ENCODE measurements at places on chromosomes 12 and 14.
A peak's percentile ranks its signal among the peaks of the same experiment; 100 is the strongest.

- no peak for DNase-seq
These were observed 4.4 kb downstream of the TMEM179 start for GRCh38 chr14:104600141-104600643.

DNA sequence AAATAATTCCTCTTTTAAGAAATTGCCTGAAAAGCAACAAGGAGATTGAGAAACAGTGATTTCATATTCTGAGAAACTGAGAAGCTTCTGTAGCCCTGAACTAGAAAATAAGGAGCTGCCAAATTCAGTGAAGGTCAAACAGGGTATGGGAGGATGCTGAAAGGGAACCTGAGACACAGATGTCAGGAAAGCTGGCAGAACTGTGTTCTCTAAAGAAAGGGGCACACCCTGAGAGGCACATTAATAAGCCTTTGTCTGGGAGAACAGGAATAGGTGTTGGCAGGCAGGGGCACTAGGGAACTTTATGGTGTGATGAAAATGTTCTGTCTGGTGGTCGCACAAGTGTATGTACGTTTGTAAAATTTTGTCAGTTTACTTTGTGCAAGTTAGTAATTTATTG lies 29.6 kb downstream of the VRK1 start:
- DNase-seq, result no peak

DNA sequence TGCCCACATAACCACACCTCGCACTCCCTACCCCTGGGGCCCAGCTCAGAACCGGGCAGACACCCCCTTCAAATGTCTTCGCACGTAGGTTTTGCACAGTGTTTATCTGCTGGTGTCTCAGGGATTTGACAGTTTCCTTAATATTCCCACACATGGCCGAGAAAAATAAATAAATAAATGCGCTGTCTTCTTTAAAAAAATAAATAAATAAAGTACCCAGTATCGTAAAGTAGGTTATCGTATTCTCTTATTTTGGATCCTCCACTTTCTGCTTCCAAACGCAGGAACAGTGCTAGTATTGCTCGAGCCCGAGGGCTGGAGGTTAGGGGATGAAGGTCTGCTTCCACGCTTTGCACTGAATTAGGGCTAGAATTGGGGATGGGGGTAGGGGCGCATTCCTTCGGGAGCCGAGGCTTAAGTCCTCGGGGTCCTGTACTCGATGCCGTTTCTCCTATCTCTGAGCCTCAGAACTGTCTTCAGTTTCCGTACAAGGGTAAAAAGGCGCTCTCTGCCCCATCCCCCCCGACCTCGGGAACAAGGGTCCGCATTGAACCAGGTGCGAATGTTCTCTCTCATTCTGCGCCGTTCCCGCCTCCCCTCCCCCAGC lies 710 bp upstream of the FOS start:
- peak; percentile 52 for DNase-seq

- peak; percentile 70 for DNase-seq
These were observed 371 bp upstream of the REM2 start for GRCh38 chr14:22882529-22883172.

DNA sequence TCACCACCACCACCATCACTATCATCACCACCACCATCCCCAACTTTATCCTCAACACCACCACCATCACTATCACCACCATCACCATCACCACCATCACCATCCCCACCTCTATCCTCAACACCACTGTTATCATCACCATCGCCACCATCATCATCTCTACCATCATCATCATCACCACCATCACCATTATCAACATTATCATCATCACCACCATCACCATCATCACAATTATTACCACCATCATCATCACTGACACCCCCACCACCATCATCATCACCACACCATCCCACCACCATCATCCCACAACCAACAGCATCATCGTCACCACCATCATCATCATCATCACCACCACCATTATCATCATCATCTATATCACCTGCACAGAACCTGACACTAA lies 188.4 kb upstream of the PWP1 start:
- DNase-seq, result no peak

GRCh38 chr14:43003845-43004244 lies 1397.2 kb downstream of the LRFN5 start:
- no peak for DNase-seq

DNA sequence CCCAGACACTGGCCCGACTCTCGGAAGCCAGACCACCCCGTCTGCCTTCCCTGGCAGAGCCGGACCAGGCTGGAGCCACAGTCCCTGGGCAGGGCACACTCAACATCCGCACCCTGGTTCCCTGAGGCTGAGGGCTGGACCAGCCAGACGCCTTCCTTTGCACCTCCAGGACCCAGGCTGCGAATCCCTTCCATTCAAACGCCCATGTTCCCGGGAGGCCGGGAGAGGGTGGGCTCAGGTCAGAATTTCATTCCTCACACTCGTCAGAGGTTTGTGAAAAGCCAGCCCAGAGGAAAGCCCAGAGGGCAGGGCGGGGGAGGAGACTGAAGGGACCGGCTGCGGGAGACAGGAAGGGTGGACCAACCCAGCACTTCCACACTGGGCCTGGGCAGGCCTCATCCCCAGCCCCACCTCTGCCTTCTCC lies 58.7 kb downstream of the LRRC74A start:
- DNase-seq, result no peak

- DNase-seq, result no peak
These were observed 7.8 kb downstream of the NIN start for GRCh38 chr14:50823051-50823761.

GRCh38 chr14:72318648-72319047 lies 386.4 kb downstream of the RGS6 start:
- DNase-seq, result no peak

- DNase-seq, result no peak
These were observed 177.3 kb downstream of the MYRFL start for GRCh38 chr12:70002097-70002911.

GRCh38 chr12:1403417-1403816 lies 191.0 kb downstream of the FBXL14 start:
- DNase-seq, result no peak

GRCh38 chr12:575948-576614 lies 87.2 kb downstream of the NINJ2 start:
- DNase-seq, result peak; percentile 70

GRCh38 chr12:55820679-55821078 lies 2.8 kb downstream of the ORMDL2 start:
- no peak for DNase-seq

DNA sequence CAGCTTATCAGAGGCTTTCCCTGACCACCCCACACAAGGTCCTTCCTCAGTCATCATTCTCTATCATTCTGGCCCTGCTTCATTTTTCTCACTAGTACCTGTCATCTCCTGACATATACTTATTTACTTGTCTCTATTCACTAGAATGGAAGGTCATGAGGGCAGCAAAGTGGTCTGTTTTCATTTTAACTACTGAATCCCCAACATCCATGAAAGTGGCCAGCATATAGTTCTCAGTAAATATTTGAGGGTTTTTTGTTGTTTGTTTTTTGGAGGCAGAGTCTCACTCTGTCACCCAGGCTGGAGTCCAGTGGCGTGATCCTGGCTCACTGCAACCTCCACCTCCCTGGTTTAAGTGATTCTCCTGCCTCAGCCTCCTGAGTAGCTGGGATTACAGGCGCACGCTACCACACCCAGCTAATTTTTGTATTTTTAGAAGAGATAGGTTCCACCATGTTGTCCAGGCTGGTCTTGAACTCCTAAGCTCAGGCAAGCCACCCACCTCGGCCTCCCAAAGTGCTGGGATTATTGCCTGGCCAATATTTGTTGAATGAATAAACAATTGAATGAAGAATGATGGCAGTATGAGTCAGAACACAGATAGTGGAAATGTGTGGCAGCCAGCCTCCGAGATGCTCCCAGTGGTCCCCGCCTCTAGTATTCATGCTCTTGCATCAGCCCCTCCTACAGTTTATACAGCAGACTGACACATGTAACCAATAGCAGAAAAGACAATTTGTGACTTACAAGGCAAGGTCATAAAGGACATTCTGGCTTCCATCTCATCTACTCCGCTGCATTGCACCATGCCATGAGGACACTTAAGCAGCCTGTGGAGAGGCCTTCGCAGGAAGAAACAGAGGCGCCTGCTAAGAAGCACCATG lies 7.0 kb upstream of the ANO6 start:
- DNase-seq, result no peak

- no peak for DNase-seq
These were observed 304.2 kb upstream of the AMIGO2 start for GRCh38 chr12:47383942-47384341.

DNA sequence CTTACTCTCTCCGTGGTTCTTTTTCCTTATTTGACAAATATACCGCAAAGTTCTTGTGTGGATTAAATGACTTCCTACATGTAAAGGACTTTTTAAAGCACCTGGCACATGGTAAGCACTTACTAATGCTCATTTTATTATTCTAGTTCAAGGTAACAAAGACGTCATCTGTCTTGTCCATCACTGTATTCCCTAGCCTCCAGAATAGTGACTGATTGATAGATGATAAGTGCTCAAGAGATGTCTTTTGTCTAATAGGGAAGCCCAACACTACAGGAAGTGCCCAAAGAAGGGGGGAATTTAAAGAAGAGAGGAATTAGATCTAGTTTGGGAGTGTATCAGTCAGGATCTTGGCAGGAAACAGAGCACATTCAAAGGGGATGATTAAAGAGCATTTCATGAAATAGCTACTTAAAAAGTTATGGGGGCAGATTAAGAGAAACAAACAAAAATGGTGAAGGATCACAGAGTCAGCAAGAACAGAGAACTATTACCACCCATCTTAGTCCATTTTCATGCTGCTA lies 151.9 kb downstream of the GXYLT1 start:
- DNase-seq, result no peak

GRCh38 chr12:62659453-62660295 lies 193.0 kb downstream of the MON2 start:
- no peak for DNase-seq

DNA sequence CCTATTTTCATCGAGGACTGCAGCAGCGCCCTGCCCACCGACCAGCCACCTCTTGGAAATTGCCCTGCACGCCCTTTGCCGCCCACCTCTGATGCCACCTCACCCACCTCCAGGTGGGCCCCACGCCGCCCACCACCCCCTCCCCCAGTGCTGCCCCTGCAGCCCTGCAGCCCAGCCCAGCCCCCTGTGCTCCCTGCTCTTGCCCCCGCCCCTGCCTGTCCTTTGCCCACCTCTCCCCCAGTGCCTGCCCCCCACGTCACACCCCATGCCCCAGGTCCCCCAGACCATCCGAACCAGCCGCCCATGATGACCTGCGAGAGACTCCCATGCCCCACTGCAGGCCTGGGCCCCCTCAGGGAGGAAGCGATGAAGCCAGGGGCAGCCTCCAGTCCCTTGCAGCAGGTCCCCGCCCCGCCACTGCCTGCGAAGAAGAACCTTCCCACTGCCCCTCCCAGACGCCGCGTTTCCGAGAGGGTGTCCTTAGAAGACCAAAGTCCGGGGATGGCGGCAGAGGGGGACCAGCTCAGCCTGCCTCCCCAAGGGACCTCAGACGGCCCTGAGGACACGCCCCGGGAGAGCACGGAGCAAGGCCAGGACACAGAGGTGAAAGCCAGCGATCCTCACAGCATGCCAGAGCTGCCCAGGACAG lies 96.5 kb downstream of the LGMN start:
- DNase-seq, result no peak

GRCh38 chr12:65779091-65779642 lies 45.1 kb upstream of the HMGA2 start:
- no peak for DNase-seq

DNA sequence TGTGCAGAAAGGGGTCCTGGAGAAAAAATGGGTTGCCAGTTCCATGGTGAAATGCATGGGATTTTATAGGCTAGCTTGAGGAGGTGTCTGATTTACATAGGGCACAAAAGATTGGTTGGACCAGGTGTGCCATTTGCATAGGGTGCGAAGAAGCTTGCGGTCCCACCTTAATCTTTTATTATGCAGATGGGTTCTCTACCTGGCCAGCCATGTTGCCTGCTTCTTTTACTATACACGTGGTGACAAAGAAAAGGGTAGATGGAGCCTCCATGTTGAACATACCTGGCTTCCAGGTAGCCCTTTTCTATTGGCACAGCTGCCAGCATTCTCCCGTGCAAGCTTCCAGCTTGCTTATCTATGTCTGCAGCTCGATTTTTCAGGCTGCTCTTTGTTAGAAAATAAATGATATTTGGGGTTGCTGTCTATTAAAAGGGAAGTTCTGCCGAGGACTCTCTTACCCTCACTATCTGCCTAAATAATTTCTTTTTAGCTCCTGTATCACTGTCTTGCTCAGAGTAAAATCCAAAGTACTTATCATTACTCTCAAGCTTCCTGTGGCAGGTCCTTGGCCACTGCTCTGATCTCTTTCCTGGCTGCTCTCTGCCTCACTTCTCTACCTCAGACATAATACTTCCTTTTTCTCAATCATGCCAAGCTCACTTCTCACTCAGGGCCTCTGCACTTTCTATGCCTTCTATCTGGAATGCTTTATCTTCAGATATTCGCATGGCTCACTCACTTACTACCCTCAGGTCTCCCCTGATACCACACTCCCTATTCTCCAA lies 216.0 kb upstream of the DAAM1 start:
- DNase-seq, result no peak

DNA sequence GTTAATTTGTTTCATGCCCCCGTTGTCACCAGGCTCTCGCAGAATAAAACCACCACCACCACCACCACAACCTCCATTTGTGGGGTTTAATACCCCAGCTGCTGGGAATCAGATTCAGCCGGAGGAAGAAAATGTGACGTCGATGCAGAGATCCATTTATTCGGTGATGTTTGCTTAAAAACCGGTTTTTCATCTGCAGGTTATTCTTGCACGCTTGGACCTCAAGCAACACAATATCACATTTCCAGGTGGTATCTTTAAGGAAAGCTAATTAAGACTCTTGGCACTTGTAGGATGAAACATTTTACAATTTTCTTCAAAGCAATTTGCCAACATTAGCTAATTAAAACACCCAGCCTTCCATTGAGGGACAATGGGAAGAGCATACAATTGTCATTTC lies 39.8 kb downstream of the SPRING1 start:
- DNase-seq, result no peak

GRCh38 chr12:69338120-69338859 lies 9.9 kb upstream of the LYZ start:
- DNase-seq, result no peak

GRCh38 chr14:26389646-26390508 lies 208.0 kb downstream of the NOVA1 start:
- DNase-seq, result no peak

- no peak for DNase-seq
These were observed 4.6 kb downstream of the ZNF384 start for GRCh38 chr12:6684609-6685008.

DNA sequence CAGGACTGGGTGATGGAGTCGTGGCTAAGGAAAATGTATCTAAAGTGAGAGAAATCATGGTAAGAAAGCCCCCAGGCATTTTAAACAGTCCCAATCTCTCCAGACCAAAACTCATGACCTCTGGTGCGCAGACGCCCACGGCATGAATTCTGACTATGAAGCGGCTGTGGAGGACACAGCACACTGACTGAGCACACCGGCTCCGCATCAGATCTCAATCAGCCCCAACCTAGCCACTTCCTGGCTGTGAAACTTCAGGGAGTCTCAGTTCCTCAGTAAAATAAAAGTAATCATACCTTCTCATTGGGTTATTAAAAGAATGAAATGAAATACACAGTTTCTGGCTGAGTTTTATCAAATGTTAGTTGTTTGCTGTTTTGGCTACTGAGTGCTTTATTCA lies 38.7 kb downstream of the SETD3 start:
- DNase-seq, result no peak
